Calu3 (cell line): ENCODE measurements at places on chromosomes 4 and X. TPM values are rescaled to one million over a fixed set of nuclear protein-coding genes. Genes with fewer than 3 reads are reported as not detected.
A peak's percentile ranks its signal among the peaks of the same experiment; 100 is the strongest.

- no peak overlapping the region for H3K4me3 ChIP-seq
- no peak overlapping the region for H3K27ac ChIP-seq
- H3K27me3 ChIP-seq, result no peaks in the 10 kb centered on the region
- H3K4me1 ChIP-seq, result no peaks in the 10 kb centered on the region
These were observed 131.7 kb downstream of the SPCS3 start for GRCh38 chr4:176451443-176451842.

SMIM10L2A gene
- 1.2 and 1.3 TPM in 2 replicates for total RNA-seq

DNA sequence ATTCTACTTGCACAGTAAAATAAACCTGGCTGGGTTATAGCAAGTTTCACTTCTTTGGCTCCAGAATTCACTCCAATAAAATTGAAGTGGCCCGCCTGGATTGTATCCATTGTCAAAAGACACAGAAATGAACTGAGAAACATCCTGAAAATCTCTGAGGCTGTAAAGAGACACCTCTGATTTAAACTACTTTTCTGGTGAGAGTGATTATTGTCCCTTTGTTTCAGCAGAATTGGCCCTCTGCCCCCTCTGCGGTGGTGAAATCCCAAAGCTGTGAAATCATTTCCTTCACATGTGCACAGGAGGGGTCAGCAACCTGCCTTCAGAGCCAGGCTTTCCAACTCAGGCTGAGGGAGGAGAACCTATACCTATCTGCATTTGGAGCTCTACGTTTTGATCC is 23.0 kb downstream of the GAB3 start:
- H3K36me3 ChIP-seq, result no peaks in the 10 kb centered on the region
- peak; percentile 36 for DNase-seq
- H3K27me3 ChIP-seq, result peaks cover 37% of the 10 kb centered on the region
- H3K27ac ChIP-seq, result no peak overlapping the region
- no peak overlapping the region for H3K4me3 ChIP-seq
- peaks cover 14% of the 10 kb centered on the region for H3K4me1 ChIP-seq

PDLIM3 gene
- 0.50 and 0.51 TPM in 2 replicates for total RNA-seq

GRCh38 chr4:87270825-87271224 is 50.4 kb upstream of the KLHL8 start:
- no peak for DNase-seq
- H3K36me3 ChIP-seq, result no peaks in the 10 kb centered on the region
- no peaks in the 10 kb centered on the region for H3K27me3 ChIP-seq
- no peak overlapping the region for H3K4me3 ChIP-seq

PALLD gene
- 13.1 and 27.6 TPM in 2 replicates for total RNA-seq

- peaks cover 26% of the 10 kb centered on the region for H3K4me1 ChIP-seq
- H3K36me3 ChIP-seq, result no peaks in the 10 kb centered on the region
- no peak for DNase-seq
- H3K27me3 ChIP-seq, result no peaks in the 10 kb centered on the region
- H3K27ac ChIP-seq, result no peak overlapping the region
- H3K4me3 ChIP-seq, result no peak overlapping the region
These were observed 43.0 kb downstream of the BANK1 start for GRCh38 chr4:101833480-101833879.

DNA sequence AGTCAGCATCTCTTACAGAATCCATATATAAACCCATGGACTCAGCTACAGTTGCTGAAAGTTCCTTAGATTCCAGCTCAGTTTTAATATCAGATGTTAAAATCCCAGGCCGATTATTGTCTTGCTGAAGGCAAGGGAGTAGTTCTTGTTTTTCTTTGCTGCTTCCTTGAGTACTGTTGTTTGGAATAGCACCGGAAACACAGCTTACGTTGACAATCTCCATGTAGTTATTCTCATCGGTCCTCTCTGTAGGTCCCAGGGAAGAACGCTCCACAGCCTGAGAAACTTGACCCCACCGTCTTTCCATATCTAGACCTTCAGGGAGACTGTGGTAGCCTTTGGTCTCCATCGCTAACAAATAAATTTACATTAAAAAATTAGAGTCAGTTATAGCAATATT is 5.7 kb downstream of the NR3C2 start:
- H3K4me1 ChIP-seq, result peaks cover 24% of the 10 kb centered on the region
- no peak overlapping the region for H3K27ac ChIP-seq

MAGEA1 gene
- not detected in 2 replicates for total RNA-seq

GPR34 gene
- not detected in 2 replicates for total RNA-seq

- no peaks in the 10 kb centered on the region for H3K27me3 ChIP-seq
- no peak overlapping the region for H3K27ac ChIP-seq
- no peak overlapping the region for H3K4me3 ChIP-seq
These were observed 313.1 kb downstream of the CBLL2 start for GRCh38 chrX:22585831-22586230.

DNA sequence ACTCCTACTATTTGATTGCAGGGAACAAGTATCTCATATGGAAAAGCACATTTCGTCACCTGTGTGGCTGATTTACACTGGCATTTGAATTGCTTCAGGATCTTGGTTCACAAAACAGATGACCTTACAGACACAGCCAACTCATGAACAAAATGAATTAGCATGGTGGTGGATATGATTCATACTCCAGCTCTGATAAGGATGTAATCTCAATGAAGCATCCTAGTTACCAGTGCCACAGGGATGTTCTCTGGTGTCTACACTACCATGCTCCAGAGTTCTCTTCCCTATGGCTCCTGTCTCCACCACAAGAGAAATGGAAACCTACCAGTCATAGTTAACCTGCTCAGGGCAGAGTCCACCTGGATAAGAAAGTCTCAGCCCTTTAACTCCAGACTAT is 40.7 kb downstream of the TEC start:
- no peak overlapping the region for H3K4me3 ChIP-seq
- peaks cover 7% of the 10 kb centered on the region for H3K36me3 ChIP-seq
- DNase-seq, result no peak
- no peaks in the 10 kb centered on the region for H3K27me3 ChIP-seq

DNA sequence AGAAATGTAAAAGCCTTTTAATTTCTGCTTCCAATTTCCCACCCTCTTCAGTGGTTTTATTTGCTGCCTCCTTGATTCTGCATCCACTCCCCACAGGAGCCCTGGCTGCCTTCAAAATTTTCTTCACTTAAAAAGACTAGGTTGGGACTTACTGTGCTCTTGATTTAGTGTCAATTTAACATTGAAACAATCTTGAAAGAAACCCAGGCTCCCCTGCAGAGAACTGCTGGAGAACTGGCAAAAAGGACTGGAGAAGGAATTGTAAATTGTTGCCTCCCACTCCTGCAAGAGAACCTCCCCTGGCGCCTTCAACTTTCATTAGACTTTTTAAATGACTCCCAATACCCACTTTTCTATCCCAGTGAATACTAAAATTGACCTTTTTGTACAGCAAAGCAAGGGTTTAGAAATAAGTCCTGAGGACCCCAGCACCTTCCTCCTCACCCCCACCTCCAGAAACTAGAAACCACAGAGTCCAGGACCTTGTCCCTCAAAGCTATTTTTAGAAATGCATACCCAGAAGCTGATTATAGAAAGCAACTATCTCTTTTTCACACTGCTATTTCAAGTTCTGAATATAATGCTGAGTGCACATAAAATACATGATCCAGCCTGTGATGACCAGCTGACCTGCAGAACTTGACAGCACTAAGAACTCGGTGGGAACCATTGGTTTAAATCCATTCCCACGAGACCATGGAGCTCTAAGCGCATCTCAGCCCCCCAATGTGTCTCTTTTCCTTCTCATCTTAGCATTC is 155.5 kb downstream of the INPP4B start:
- peaks cover 15% of the 10 kb centered on the region for H3K4me1 ChIP-seq

- H3K4me3 ChIP-seq, result peak within 1 kb of the TSS; percentile 92
- peaks cover 41% of the 10 kb centered on the region for H3K4me1 ChIP-seq
- H3K36me3 ChIP-seq, result peaks cover 40% of the 10 kb centered on the region
- DNase-seq, result peak; percentile 87
- H3K27ac ChIP-seq, result peak within 1 kb of the TSS; percentile 90
These were observed at the start of the genes BRCC3, CMC4 and MTCP1 for GRCh38 chrX:155070975-155071693. Gene BRCC3, plus strand, starts transcription at chrX:155071508. Its CDS starts 20 bp downstream, at chrX:155071528. Gene CMC4, minus strand, starts transcription at chrX:155071136. Its CDS starts 7,113 bp downstream, at chrX:155064023. Gene MTCP1, minus strand, starts transcription at chrX:155071136. Its CDS starts 5,126 bp downstream, at chrX:155066010.

DCAF8L2 gene
- not detected in 2 replicates for total RNA-seq

- no peaks in the 10 kb centered on the region for H3K4me1 ChIP-seq
- no peak for DNase-seq
- H3K36me3 ChIP-seq, result no peaks in the 10 kb centered on the region
- H3K27me3 ChIP-seq, result no peaks in the 10 kb centered on the region
- no peak overlapping the region for H3K4me3 ChIP-seq
These were observed 117.2 kb downstream of the SLIT2 start for GRCh38 chr4:20368926-20369325.

PRMT9 gene
- total RNA-seq, result 4.8 and 7.3 TPM in 2 replicates

DNA sequence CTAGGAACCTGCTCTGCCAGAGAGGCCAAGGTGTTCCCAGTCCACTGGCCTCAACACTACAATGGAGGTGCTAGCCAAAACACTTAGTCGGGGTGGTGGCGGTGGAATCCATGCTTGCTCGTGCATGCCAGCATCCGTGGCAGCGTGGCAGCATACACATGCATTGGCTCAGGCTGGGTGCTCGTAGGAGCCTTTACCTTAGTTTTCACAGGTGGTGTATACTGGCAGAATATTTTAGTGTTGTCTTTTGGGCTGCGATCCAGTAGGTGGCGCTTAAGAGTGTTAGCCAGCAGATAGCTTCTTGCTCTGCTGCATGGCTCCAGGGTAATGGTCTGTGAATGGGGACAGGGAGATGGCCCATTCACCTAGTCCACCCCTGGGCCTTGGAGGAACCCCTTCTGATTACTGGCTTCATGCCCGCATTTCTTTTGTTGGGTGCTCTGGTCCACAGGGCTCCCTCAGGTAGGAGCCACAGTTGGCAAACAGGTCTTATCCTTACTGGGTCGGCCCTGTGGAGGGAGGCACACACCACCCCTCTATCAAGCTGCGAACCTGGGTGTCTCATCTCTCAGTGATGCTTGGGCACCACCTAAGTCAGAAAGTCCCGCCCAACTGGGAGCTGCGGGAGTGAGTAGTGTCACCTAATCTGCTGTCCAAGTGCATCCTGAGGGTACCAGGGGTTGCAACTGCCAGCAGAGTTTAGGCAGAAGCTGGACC is 40.0 kb downstream of the RIPPLY1 start:
- no peaks in the 10 kb centered on the region for H3K4me1 ChIP-seq
- no peaks in the 10 kb centered on the region for H3K27me3 ChIP-seq
- DNase-seq, result peak; percentile 38
- H3K36me3 ChIP-seq, result no peaks in the 10 kb centered on the region
- no peak overlapping the region for H3K4me3 ChIP-seq

PNCK gene
- 1.1 TPM in 1 of 2 replicates, not detected in the other for total RNA-seq
